NCI-H2227 treated with DMSO at 0.1 percent for 48 hours (cell line): ENCODE measurements at places on chromosomes 7 and 10.

GRCh38 chr10:131448171-131448570 lies 136.7 kb upstream of the TCERG1L start:
- DNase-seq = no peak

GRCh38 chr7:83001362-83002040 lies 161.2 kb downstream of the PCLO start:
- no peak for DNase-seq

DNA sequence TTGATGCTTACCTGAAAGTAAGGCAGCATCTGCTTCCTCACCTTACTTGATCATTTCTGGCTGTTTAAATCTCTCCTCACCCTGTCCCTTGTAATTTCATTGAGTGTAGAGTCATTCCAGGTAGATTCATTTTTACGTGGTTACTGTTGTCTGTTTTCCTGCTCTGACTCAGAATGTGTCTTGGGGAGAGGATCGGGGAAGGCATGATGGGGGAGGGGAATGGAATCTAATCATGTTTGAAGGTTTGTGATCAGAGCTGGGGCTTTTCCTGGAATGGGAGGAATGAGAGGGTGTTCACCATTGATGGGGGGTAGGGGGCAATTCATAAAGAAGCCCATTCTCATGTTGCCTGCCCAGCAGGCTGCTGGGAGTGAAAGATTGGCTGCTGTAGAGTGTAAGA lies 18.7 kb downstream of the SEC24C start:
- no peak for DNase-seq

GRCh38 chr7:29987811-29988317 lies 1.7 kb downstream of the SCRN1 start:
- DNase-seq = peak; percentile 52

- DNase-seq = no peak
Observed at GRCh38 chr10:127092916-127093315, 103.5 kb downstream of the INSYN2A start.
